ENCODE measurements at places on chromosomes 7 and 10.

DNA sequence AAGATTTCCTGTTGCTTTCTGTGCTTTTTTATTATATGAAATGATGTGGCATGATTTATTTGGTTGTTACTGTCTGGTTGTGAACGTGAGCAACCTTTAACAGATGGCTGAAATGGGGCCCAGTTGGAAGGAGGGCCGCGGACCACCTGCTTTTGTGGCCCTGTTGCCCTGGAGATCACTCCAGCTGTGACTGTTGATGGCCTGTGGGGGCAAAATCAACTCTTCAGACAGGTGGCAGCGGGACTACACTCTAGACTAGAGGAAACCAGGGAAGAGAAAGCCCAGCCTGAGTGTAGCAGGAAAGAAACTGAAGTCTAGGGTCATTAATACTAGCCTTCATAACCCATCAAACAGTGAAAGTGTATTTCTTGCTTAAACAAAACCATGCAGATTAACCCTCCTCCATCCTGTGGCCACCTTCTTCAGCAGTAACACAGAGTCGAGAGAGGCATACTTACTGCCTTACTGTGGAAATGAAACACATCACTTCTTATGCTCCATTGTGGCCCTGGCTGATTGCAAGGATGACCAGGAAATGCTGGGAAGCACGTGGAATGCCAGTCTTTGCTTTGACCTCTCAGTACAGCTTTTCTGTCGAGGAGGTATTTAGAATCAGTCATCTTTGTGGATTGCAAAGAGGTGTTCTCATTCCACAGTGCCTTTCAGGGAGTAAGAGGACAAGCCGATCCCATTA, 80.5 kb downstream of the CCNY start:
- ATAC-seq, result no peak

DNA sequence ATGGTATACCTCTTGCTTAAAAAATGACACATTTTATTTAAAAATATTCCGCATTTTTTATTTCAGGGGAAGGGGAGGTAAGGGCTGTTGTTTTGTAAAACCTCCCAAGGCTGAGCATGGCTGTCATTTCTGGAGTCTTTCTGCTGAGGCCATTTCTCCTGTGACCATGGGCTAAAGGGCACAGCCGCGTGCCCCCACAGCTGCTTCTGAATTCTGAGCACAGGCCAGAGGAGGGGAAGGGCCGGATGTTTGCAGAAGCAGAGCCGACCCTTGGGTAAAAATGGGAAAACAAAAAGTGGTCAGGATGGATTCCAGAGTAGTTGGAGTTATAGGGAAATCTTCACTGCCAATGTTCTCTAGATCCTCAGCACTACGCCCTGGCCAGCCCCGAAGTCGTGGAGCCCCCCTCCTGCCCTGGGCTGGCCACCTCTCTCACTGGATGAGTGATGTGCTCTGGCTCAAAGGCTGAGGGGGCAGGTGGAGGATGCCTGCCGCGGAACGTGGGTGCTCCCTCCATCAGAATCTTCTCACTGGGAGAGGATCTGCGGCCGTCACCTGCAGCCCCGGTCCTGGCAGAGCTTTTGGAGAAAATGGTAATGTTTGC, 131.3 kb upstream of the ZEB1 start:
- no peak for ATAC-seq

GRCh38 chr10:60962946-60963345, 19.0 kb upstream of the RHOBTB1 start:
- ATAC-seq, result no peak

DNA sequence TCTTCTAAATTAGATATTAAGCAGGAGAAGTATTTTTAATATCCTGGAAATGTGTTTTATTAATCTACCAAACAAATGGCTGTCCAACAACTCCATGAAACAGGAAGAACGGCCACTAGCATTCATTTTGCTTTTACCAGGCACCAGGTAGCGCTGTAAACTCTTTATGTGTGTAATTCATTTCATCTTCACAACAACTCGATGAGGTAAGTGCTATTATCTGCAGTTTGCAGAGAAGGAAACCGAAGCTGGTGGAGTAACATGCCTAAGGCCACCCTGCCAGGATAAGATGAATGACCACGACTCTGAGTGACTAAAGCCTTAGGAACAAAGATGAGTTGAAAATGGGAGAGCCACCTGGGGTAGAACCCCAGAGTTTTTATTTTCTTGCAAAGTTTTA, 101.2 kb downstream of the KIAA1217 start:
- ATAC-seq, result no peak

GRCh38 chr7:4791738-4792536, 16.5 kb downstream of the AP5Z1 start:
- ATAC-seq, result peak; percentile 77

- ATAC-seq, result peak; percentile 68
Measured at GRCh38 chr10:70477661-70478162, 855 bp upstream of the PALD1 start.

DNA sequence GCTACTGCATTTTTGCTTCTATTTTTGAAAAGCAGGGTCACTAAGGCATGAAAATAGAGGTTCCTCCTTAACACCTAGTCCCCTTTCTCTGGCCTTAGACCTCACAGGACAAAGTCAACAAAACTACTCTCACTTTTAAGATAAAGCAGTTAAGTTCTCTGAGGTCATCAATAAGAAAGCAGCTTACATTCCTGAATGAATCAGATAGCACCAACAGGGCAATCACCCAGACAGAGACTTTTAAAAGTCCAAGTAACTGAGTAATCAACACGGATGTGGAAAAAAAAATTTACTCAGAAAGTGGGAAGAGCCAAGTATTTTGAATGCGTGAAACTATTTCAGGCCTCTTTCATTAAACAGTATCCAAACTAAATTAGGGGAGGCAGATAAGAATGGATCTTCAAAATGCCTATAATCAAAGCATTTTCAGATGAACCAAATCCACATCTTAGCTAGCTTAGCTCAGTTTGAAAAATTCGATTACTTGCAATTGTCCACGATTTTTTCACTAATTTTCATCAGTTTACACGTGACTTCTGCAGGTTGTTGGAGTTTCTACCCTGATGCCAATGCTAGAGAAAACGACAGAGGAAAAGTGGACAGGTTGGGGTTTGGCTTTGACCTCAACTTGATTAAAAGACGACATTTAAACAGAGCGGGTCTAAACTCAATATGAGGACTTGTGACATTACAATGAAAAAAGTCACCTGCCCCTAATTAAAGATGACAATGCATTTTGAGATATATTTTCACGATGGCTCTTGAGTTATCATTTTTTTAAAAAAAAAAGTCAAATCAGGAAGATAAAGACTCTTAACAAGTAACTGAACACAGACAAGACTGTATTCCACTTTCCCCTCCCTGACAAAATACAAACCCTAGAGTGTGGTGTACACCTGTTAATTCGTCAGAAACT, 1.6 kb downstream of the BEND7 start:
- no peak for ATAC-seq

GRCh38 chr7:70634071-70634470, 497.9 kb upstream of the GALNT17 start:
- no peak for ATAC-seq

DNA sequence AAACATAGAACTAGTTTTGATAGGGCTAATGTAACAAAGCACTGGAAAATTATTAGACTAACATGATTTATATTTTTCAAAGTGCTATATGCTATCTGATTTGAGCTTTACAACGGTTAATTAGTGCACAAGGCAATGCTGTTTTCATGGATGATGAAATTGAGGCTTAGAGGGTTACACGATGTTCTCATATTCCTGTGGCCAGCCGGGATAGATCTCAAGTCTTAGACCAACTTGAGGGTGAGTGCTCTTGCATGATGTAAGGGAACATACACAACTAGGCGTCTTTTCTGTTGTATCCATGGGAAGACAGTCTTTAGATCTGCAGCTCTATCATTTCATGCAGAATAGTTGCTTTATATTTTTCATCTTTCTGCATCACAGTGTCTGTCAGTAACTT, 4.1 kb downstream of the PRPF18 start:
- no peak for ATAC-seq

DNA sequence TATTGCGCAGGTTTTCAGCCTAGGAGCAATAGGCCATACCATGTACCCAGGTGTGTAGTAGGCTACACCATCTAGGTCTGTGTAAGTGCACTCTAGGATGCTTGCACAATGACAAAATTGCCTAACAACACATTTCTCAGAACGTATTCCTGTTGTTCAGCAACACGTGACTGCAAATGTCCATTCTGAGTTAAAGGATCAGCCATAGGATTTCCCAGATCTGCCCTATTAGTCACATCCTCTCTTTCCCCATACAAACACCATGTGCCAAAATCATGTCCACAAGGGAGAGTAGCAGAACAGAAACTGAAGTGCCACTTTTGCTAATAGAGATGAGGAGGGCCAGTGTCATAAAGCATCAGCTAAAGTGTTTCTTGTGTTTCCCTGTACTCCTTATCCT, 42.6 kb upstream of the AMPH start:
- no peak for ATAC-seq

- peak; percentile 69 for ATAC-seq
Measured at GRCh38 chr7:38222481-38223096, 44.5 kb downstream of the STARD3NL start.

- peak; percentile 59 for ATAC-seq
Measured at GRCh38 chr7:142357953-142358520, 100.2 kb upstream of the PRSS58 start.

GRCh38 chr7:150417863-150418262, 32.6 kb upstream of the GIMAP8 start:
- ATAC-seq, result no peak

DNA sequence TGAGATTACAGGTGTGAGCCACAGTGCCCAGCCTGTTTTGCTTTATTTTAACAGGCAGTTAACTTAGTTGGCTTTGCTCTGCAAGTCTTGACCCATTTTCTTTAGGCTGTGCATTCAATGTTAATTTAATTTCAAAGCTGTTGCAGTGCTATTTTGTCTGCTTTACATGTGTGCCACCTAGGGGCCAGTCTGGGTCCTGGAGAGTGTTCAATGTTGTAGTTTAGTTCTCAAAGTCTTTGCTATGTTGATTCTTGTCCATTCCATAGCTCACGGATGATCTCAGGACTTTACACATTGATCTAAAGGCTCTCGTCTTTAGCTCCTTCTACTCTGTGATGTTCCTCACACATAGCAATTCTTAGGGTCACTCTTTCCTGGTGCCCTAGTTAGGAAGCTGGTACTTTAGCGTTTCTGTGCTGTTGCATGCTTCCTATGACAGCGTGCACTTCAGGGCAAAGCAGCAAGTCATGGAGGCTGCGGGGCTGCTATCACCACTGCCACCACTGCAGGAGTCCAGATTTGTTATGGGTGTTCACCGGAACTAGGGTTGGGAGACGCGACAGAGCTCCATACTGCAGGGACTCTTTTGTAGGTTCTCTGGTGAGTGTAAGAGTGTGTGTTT, 16.4 kb upstream of the ABCA13 start:
- ATAC-seq, result no peak

DNA sequence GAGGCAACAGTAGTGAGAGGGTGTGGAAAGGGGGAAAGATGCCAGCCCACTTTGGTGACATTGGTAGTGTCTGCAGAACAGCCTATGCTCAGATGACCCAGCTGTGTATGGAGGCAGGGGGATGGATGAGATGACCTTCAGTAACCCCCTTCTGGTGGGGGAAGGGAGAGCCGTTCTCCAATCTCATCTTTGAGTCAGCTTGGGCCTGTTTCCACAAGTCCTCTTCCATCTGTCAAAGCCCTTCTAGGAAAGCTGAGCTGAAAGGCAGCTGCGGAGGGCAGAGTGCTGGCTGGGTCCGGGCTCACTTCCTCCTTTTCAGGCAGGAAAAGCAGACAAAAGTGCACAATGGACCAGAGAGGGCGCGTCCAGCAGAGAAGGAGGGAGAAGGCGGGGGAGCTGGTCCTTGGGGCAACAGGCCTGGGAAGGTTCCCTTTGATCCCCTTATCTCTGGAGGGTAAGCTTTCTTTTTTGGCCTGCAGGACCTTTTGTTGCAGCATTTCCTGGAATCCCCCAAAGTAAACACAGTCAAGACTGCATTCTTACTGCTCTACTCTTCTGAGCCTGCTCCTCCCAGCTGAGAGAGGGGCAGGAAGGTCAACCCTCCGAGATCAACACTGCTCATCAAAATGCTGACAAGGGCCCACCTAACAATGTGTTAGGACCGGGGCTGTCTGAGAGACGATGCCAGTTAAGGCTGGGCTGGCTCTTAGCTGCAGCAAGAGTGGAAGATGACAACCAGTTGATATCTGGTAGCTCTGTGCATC, 1.2 kb upstream of the LRMDA start:
- no peak for ATAC-seq

DNA sequence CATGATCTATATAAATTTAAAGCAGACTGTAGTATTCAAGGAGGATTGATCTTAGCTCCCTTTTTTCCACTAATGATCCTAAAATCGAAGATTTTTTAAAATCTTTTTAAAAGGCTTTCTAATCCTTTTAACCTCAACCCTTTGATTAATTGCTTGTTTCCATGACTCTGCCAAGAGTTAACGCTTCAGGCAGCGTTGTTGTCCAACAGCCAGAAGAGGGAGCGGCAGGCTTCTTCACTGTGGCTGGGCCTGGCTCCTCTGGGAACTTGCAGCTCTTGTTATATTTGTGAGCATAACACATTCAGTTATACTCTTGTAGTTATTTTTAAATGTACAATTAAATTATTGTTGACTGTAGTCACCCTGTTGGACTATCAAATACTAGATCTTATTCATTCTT, 26.3 kb downstream of the CRCP start:
- ATAC-seq, result no peak

DNA sequence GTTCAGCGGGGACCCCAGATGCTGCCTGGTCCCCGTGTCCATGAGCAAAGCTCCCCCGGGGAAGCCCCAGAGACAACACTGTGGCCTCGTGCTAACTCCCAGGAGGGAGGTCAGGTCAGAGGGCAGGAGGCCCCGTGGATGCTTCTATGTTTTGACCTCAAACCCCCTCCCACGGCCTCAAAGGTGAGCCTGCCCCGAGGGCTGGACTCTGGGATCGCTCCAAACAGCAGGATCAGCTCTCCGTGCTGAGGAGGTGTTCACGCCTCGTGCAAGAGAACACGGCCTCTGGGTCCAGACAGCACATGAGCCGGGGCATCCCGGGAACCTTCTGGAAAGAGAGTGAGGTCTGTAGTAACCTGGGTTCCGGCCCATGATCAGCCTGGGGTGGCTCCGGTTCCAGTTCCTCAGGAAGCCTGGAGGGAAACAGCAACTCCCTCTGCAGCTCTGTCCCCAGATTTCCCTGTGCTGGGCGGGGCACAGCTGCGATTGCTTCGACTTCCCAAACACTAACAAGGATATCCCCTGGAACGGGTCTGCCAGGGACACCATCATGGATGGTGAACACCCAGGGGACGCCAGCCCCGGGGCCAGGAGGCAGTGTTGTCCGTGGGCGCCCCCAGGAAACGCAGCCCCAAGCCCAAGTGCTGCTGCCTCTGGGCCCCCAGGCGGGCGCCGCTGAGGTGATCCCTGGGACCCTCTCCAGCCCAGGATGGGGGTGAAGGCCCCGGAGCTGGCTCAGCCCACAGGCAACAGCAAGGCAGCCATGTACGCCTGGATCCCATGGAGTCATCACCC, 18.0 kb upstream of the INPP5A start:
- ATAC-seq, result no peak
